ENCODE measurements at places on chromosomes 13 and 19.

DNA sequence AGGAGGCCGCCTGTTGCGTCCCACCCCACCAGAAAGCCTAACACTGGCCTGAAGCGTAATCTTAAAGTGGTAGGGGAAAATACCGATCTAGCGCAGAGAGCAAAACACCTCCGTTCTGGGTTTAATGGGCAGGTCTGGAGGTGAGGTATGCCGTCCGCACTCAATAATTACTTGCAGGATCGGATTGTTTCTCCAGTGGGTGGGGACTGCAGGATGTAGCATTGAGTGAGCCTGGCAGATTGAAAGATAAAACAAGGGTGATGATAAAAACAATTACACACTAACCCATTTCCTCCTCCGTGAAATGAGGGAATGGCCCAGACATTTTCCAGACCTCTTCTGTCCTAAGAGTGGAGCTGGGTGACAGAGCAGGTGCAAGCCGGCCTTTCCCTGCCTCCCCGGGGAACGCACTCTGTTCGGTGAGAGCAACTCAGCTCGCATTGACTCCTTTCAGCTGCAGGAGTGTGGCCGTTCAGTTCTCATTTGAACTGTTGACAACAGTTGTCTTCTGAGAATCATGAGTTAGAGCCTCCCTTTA, 110.2 kb upstream of the DOCK9 start:
- DNase-seq = no peak

DNA sequence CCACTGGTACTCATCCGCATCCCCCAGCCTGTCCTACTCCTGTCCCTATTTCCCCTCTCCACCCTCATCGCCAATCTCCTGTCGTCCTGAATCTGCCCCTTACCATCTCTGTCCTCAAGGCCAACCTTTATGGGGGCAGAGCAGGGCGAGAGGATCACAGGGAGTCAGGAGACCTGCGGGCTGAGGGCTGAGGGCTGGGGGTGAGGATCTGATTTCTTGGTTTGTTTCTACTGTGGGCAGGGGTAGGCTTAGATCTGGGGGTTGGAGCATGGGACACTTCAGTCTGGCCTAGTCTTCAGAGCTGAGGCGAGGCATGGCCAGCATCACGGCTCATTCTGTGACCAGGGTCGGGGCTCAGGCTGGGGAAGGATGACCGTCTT, 16.5 kb upstream of the ERCC1 start:
- DNase-seq = no peak

DNA sequence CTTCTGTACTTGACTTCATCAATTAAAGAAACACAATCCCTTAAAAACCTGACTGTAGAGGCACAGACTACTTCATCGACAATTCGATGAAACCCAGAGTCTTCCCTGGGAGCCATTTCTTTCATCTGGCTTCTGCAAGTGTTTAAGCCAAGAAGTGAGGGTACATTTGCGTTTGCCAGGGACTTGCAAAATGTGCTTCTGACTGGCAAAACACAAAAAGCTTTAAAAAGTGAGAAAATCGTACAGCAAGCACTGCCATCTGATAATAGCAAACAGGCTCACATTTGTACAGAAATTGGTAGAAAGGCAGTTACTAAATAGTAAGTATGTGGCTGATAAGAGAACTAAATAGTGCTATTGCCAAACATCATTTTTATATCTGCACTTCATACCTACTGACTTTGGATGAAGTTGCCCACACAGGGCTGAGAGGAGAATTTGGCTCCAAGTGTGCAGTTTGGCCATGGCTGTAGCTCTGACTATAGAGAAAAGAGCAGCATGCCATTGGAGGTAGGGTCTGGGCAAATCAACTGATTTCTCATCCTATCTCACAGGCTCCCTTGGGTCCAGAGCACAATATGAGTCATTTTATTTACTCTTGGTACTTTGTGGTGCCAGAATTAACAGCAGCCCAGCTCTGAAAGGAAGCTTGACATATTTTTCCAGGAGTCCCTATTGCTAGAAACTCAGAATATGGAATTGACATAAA, 358.1 kb downstream of the OXGR1 start:
- no peak for DNase-seq

GRCh38 chr13:113754691-113755090, 4.3 kb upstream of the TMEM255B start:
- DNase-seq = no peak

GRCh38 chr13:30241532-30241931, 65.8 kb downstream of the KATNAL1 start:
- DNase-seq = no peak

DNA sequence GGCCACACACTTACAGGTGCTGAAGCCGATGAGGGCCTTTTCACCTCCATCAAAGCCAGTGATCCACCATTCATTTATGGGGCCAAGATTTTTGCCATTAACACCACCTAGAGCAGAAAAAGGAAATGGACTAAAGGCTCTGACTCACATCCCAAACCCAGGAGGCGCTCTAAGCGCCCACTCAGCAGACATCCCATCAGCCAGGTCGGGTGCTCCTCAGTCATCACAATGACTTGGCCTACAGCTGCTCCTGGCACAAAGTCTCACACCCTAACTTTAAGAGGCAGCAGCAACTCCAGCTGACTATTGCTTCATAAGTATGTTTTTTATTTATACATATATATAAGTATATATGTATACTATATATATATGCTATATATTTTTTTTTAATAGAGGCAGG, 36.1 kb upstream of the EIF3G start:
- DNase-seq = no peak

DNA sequence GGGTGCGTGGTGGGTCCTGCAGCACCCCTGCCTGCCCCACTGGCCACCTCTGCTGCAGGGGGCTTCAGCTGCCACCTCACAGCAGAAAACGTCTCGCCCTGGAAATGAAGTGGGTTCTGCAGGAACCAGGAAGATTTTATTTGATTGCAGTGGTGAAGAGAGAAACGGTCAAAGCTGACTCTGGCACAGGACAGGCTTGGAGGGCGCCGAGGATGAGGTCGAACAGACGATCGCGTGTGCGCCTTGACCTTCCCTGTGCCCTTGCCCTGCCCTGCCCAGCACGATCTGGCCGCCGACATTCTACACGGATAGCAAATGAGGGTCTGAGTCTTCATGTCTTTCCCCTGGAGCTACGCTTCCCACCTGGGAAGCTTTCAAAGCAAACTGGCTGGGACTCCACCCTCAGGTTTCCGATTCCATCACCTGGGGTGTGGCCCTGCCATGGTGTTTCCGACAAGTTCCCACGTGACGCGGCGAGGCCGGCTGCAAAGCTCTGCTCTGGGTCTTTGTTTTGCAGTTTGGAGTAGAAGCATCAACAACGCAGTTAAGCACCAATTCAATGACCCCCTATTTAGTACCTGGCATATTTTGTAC, 50.3 kb upstream of the TUBGCP3 start:
- no peak for DNase-seq

GRCh38 chr19:7778081-7778480, 15.0 kb downstream of the CLEC4M start:
- no peak for DNase-seq

- DNase-seq = no peak
Measured at GRCh38 chr19:33785795-33786194, 10.9 kb upstream of the KCTD15 start.

DNA sequence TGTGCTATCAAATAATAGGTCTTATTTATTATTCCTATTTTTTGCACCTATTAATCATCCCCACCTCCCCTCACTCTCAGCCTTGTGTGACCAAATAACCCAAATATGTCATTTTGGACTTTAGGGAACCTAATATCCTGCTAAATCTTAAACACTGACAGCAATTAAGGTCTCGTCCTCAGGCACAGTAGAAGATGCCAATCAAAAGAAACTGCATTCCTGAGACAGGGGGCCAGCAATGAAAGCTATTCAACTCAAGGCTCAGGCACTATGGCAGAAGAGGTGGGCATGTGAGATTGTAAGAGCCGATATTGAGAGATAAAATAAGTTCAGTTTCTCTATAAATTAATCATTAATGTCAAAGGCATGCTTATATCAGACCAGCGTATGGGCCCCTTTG, 1437.7 kb upstream of the PCDH9 start:
- no peak for DNase-seq
